ENCODE measurements at places on chromosomes 7 and 10.

- no peak for DNase-seq
Observed at GRCh38 chr10:60828489-60828852, 50.2 kb downstream of the CDK1 start.

- no peak for DNase-seq
Observed at GRCh38 chr7:47186316-47186715, 395.6 kb downstream of the TNS3 start.

- no peak for DNase-seq
Observed at GRCh38 chr10:124672181-124672638, 72.0 kb downstream of the FAM53B start.

GRCh38 chr7:157890921-157891401 lies 554.2 kb downstream of the DNAJB6 start:
- DNase-seq: no peak

- no peak for DNase-seq
Observed at GRCh38 chr10:101725296-101726114, 30.5 kb upstream of the FBXW4 start.

DNA sequence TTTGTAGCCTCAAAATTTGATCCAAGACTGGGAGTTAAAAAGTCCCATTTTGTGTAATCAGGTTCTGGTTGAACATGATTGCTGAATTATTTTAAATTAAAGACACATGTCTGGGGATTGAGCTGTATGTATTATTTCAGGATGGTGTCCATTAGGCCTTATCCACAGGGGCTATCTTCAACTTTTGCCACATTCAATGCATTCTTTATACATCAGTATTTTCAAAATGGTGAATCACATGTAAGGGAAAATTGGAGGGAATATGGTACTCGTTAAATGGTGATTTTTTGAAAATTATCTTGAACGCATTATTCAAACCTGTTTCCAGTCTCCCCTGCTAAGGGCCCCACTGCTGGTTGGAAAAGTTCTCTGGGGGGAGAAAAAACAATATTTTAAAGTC lies 367.7 kb upstream of the NPVF start:
- no peak for DNase-seq

- DNase-seq: no peak
Observed at GRCh38 chr10:2392145-2392812, 655.0 kb upstream of the ADARB2 start.

DNA sequence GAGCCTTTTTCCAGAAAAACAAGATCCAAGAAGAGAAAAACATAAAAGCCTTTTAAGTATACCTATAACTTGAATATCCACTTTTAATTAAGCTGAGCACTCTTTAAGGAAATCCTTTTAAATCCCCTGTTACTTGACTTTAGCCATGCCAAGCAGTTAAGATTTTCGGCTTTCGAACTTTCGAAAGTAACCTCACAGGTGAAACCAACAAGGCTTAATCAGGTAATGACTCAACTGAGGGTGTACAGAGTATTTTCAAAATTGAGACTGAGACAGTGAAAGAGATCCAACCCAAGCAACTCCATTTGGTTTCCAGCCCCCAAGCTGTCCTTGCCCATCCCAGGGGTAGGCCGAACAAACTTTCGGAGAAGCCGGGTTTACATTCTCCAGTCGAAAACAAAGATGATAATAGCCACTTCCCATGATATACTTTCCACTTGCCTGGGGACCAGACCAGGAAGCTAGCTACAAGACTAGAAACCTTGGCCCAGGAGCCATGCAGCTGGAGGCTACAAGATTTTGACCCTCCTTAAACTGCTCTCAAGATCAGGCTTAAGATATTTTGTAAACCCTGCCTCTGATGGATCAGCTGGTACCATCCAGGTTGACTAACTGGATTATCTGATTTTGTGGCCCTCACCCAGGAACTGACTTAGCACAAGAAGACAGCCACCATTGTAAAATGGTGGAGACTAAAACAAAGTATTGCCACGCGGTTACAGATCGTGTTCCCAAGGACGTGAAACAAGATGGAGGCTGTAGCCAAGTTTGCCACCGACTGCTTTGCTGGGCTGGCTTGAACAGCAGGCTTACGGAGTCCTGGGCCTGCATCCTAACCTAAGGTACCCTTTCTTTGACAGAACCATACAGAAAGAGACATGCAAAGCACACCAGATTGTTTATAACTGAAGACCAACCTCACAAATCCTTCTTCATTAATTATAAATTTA lies 32.3 kb downstream of the C1GALT1 start:
- DNase-seq: no peak

- no peak for DNase-seq
Observed at GRCh38 chr10:22724773-22725172, 10.4 kb upstream of the PIP4K2A start.

DNA sequence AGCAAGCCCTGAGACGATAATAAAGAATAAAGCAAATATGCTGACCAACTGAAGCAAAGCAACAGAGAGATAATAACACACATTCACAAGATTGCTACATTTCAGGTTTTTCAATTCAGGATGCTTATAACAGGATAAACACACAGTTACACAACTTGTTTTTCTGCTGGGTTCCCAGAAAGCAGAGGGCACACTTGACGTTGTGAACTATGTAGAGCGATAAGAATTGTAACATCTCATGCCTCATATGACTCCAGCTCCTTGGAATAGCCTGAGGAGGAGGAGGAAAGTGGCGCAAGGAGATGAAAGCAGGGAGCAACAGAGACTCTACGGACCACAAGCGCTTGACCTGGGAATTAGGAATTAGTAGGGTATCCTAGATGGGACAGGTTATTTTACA lies 201.7 kb downstream of the SKAP2 start:
- DNase-seq: no peak

Data from left kidney (tissue), 8 donors.